ENCODE measurements at places on chromosomes 11 and 22.

DNA sequence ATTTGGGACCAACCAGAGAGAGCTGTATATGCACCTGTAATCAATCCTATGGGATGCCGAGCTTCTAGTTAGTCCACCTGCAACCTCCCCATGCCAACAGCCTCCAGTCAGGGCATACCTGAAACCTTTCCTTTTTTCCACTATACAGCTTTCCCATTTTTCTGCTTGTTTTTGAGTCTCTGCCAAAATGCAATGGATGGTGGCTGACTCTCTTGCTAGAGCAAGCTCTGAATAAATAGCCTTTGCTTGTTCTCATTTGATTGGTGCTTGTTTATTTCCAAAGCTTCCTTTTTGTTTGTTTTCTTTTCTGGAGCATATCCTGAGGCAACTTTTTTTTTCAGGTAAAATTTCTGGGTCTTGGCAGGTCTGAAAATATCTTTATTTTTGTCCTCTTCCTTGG lies 58.0 kb upstream of the PLET1 start:
- no peak for DNase-seq

GRCh38 chr22:44102856-44103255 lies 77.9 kb upstream of the PARVG start:
- no peak for DNase-seq

- DNase-seq: no peak
These were observed 39.1 kb downstream of the PITPNB start for GRCh38 chr22:27879923-27880322.

DNA sequence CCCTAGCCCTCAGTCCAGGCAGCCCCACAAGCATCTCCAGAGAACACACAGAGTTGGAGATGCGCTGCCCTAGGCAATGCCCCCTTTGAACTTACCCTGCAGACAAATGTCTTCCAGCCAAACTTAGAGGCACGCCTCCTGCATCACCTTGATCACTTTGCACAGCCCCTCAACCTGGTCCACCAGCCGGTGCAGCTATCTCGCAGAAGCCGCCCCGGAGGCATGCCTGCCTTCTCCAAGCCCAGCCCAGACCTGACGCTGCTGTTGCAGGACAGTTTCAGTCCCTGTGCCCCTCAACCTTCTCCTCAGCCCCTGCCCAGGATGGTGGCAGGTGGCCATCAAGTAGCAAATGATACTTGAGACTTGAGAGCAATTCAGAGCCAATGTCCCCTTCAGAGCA lies 16.7 kb upstream of the POU2AF1 start:
- no peak for DNase-seq

- no peak for DNase-seq
These were observed 5.8 kb upstream of the NECTIN1 start for GRCh38 chr11:119734788-119735187.

- DNase-seq: no peak
These were observed 120.5 kb downstream of the CACNA1I start for GRCh38 chr22:39690881-39691605.

- no peak for DNase-seq
These were observed 184.2 kb downstream of the BLID start for GRCh38 chr11:121931748-121932352.

GRCh38 chr11:2671748-2672147 lies 28.0 kb downstream of the KCNQ1OT1 start:
- DNase-seq: no peak
